ACHN (cell line): ENCODE measurements at places on chromosomes 16 and 17.

GRCh38 chr17:8909586-8910270, 42.3 kb upstream of the PIK3R6 start:
- DNase-seq = no peak

- DNase-seq = peak; percentile 88
Measured at GRCh38 chr17:50919321-50920040, 53.3 kb upstream of the TOB1 start.

GRCh38 chr17:223723-224471, 42.4 kb upstream of the DOC2B start:
- DNase-seq = no peak

- no peak for DNase-seq
Measured at GRCh38 chr16:14345512-14346115, 274.5 kb downstream of the MRTFB start.

GRCh38 chr17:75925103-75925502, 15.7 kb downstream of the FBF1 start:
- no peak for DNase-seq

DNA sequence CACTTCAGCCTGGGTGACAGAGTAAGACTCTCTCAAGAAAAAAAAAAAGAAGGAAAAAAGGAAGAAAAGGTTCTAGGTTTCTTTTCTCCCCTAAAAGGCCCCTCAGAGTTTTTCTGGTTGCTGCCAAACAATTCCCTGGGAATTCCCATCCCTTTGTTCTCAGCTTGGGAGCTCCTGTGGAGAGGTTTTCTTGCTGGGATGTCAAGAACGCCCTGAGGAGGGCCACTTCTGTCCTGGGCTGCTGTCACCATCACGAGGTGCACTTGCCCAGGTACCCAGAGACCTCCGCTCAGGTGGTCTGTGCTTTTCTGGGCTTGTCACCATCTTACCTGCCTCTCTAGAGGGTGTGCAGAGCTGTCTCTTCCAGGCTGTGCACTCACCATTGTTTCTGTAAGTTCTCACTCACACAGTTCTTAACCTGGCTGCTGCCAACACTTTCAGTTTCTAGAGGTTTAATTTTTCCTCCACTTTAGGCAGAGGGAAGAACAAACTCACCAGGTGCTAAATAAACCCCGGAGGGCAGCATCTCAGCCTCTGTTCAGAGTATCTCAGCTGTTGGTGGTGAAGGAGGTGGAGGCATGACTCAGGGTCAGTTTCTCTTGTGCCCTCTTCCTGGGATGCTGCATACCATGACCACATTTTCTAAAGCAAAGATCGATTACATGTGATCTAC, 2.4 kb upstream of the COX6A2 start:
- DNase-seq = no peak

DNA sequence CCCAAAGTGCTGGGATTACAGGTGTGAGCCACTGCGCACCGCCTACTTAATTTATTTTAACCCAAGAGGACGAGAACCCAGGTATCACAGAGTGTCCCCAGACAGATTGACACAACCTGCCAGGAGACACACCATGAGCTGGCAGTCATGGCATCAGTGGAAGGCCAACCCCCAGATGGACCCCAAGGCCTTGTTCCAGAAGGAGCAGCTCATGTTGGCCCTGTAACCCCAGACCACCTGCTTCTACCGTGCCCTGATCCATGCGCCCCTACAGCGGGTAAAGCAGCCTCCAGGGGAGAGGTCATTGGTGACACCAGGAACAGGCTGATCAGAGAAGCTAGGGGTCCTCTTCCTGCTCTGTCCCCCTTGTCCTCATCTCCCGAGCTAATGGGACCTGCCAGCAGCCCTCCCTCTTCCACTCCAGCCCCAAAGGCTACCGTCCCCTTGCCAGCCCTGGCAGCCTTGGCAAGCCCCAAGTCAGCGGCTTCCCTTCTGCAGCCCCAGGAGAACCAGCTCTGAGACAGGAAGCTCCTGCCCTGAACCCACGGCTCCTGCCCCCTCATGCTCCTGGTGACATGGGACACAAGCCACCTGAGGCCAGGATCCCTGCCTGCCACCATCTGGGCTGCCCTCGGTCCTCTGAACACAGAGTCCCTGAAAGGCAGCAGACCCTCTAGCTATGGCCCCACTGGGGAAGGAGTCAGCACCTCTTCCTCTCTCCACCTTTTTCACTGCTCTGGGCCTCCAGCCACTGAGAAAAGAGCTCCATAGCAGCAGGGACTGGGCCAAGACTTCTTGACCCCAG, 6.3 kb downstream of the SULT1A1 start:
- no peak for DNase-seq

GRCh38 chr16:89175280-89176146, 4.0 kb downstream of the CDH15 start:
- DNase-seq = no peak
